CD4-positive, alpha-beta T cell treated with Interleukin-12 subunit alpha and Interleukin-12 subunit beta, for 1 hour (primary cell): ENCODE measurements at places on chromosomes 3 and 15.

- no peak for DNase-seq
Measured at GRCh38 chr3:181899702-181900101, 188.0 kb downstream of the SOX2 start.

- DNase-seq: no peak
Measured at GRCh38 chr3:123679712-123680386, 95.0 kb upstream of the HACD2 start.

DNA sequence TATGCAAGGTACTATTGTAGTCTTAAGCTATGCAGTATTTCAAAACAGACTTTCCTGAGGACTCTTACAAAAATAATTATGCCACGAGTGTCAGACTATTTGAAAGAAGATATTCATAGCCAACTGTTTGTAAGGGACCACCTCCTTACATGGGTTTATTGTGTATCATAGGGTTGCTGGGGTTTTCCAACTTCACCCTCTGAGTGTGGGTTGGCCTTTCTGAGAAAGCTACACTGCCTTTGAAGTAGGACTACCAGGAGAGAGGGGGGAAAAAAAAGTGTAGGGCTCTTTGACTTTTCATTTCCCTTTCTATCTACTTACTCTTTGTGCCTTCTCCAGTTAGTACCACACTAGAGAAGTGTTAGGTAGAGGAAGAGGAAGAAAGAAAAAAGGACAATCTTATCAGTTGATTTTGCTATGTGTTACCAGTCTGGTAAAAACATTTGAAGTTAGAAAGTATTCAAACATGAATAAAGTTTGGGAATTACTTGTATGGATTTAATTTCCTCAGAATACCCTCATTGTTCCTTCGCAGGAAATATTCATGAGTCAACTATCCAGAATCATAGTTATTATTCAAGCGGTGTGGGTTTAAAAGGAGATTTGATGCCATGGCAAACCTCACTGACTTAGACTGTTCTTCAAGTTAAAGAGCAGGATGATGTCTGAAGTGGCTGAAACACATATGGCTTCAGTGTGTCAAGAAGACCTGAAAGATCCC lies 329.3 kb upstream of the THBS1 start:
- DNase-seq: no peak

GRCh38 chr3:172711454-172711795 lies 558 bp upstream of the NCEH1 start:
- no peak for DNase-seq

GRCh38 chr3:101043687-101044078 lies 50.5 kb upstream of the ABI3BP start:
- DNase-seq: no peak

DNA sequence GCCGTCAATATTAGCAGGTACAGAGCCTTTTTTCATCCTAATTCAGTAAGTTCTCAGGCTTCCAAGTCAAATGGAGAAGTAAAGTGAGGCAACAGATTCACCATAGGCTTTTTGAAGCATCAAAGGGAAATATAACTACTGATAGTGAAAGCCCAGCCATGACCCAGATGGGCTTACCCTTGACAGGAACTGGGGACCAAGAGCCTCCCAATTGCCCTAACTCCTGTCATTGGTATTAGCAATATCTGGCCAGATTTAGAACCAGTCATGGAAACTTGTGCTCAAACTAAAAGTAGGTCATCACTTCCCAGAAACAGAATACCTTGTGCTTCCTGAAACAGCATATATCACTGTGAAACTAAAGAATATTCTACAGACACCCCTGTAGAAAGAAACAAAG lies 33.0 kb downstream of the NME9 start:
- DNase-seq: no peak

DNA sequence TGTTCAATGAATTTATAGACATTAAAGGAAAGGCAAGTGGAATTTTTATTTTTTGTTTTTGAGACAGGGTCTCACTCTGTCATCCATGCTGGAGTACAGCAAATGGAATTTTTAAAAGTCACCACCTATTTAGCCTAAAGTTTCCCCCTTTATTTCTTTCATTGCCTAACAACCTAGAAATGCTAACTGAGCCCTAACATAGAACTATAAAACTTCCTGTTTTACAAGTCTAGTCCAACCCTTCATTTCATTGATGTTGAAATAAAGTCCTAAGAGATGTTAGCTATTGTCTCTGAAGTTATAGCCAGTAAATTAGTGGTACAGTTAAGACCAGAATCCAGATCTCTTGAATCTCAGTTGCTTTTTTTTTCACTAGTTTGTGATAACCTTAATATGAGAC lies 39.0 kb downstream of the MAPK6 start:
- DNase-seq: no peak

DNA sequence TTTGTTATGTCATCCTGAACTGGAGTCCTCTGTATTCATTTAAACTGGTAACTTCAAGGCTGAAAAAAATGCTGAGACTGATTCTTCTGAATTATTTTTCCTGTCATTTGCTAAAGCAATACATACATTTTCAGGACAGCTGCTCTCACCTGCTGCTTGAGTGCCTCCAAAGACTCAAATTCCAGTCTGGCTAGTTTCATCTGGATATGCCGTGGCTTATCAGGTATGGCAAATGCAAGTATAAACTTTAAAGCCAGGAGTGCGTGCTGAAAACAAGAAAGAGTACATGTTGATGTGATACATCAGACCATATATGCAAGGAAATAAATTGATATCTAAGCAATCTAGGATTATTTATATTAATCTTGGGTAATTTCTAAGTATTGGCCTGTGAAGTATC lies 146.1 kb downstream of the SNRK start:
- DNase-seq: no peak

DNA sequence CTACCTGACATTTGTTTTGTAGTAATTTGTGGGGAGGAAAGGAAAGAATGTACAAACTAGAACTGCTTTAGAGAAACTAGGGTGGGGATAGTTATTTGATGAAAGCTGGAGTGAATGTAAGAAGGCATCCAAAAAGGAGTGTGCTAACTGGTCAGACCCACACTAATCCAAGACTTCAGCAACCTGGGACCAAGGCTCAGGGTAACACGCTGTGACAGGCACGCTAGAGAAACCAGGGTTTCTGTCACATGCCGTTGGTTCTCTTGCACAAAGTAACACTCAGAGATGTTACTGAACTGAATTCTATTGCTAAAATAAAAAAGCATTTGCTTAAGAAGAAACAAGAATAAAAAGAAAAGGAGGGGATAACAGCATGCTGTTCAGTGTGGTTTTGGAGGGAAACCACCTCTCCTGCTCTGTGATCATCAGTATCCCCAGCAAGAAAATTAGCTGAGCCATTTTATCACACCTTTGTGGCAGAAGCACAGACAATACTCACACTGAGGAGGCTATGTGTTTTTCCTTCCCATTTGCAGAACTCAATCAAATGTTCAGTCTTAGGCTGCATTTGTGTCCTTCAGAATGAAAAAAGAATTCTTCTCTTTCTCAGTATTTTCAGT lies 2.8 kb upstream of the CCDC80 start:
- no peak for DNase-seq
